COLO829 (cell line): ENCODE measurements at places on chromosomes 2 and 18.

- no peak for DNase-seq
Observed at GRCh38 chr2:111221701-111222100, 101.0 kb downstream of the BCL2L11 start.

GRCh38 chr18:71902482-71902881 is 641.7 kb downstream of the CBLN2 start:
- DNase-seq: no peak

GRCh38 chr2:65019675-65020195 is 30.5 kb downstream of the SLC1A4 start:
- DNase-seq: peak; percentile 62

DNA sequence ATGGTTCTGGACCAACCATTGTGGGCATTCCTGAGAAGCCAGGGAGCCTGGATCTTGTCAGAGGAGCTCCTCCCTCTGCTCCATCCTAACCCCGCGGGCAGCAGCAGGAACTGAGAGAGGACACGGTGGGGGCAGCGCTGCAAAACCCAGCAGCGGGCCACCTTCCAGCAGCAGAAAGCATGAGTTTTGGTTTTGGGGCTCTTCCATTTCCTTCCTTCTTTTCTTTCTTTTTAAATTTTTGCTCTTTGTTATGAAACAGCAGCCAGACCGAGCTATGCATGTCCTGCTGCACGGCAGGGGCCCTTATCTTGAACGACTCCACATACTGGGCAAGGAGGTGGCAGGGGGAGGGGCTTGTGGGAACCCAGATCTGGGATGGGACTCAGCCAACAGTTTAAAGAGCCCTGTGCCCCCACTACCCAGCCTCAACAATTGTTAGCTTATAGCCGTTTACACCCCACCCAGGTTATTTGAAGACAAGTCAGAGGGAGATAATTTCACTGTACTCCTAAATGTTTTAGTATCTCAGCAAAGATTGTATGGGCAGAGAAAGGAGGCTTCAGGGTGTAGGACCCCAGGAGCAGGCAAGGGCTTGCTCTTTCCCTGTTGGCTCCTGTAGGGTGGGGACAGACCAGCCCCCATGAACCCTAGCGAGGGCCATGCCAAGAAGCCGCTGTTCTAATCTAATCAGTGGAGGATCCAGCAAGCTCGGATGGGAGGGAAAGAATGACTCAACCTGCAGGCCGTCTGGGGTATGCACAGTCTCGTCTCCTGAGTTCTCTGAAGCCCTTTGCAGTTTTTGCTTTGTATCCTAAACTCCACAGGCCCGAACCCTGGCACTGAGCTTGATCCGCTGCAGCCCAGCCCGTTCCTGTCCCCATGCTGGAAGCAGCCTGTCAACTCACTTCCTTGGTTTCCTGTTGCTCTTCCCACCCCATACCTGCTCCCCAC is 75.3 kb downstream of the LRRFIP1 start:
- no peak for DNase-seq

- no peak for DNase-seq
Observed at GRCh38 chr2:37614061-37614738, 57.2 kb downstream of the CDC42EP3 start.

- no peak for DNase-seq
Observed at GRCh38 chr2:177445200-177445599, 52.6 kb downstream of the AGPS start.

- DNase-seq: no peak
Observed at GRCh38 chr2:20250436-20250835, 25.5 kb upstream of the SDC1 start.

DNA sequence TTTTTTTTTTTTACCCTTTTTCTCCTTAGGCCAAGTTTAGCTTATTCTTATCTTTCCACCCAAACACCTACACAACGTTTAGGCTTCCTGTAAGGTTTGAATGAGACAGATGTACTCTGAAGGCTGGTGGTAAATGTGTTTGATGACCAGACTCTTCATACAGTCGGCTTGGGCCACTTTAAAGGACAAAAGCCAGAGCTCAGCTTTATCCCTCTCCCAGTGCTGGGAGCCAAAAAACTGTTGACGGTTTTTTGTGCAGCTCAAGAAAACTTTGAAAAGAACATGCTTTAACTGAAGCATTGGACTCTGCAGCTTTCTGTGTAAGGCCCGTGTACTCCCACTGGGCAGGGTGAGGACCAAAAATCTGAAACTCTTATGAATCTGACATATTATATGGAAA is 15.4 kb downstream of the CD8A start:
- DNase-seq: no peak

DNA sequence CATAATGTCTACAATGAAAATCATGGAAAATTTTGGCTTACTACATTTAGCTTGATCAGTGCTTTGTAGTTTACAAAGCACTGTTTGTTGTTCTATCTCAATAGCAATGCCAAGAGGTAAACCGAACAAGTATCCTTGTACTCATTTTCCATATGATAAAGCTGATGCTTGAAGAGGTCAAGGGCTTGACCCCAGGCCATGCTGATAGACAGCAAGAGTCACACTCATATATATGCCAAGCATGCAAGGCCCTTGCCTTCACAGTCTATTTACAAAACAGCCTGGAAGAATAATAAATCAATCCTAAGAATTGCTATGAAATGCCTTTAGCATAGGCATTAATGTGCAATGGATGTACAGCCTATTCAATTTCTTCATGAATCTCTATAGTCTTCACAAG is 71.8 kb downstream of the SLC8A1 start:
- DNase-seq: no peak

- no peak for DNase-seq
Observed at GRCh38 chr18:44918142-44918476, 237.4 kb downstream of the SETBP1 start.

DNA sequence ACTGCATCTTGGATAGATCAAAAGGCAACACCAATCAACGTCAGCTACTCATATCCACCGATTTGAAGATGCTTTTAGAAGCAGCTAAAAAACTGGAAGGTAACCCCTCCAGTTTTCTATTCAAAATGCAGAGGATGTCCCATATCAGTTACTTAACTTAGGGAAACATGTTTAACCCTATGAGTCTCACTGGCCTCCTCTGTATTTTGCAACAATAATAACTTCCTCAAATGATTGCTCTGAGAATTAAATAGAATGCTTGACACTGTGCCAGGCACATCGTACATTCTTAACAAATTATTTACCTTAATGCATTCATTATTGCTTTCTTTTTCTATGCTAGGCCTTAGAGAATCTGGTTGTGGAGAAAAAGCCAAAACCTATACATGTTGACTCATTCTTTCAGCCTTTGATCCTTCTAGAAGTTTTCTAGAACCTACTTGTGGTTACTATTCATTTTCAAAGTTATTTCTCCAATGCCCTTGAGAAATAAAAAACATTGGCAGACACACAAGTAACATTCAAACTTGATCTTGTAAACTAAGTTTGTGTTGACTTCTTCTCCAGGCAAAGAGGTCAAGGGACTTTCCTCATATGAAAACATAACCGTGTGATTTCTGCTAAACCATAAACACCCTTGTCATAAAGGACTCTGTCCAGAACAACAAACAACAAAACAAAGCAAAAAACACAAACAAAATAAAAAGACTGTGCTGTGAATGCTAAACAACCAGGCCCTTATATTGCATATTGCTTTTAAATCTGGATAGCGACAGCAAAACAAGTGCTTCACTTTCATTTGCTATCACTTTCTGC is 4.6 kb downstream of the DOCK10 start:
- no peak for DNase-seq

GRCh38 chr18:42623935-42624334 is 491.6 kb downstream of the RIT2 start:
- DNase-seq: no peak

GRCh38 chr18:3060667-3061580 is 48.0 kb upstream of the LPIN2 start:
- DNase-seq: no peak

- no peak for DNase-seq
Observed at GRCh38 chr2:226956659-226957058, 120.8 kb downstream of the RHBDD1 start.

DNA sequence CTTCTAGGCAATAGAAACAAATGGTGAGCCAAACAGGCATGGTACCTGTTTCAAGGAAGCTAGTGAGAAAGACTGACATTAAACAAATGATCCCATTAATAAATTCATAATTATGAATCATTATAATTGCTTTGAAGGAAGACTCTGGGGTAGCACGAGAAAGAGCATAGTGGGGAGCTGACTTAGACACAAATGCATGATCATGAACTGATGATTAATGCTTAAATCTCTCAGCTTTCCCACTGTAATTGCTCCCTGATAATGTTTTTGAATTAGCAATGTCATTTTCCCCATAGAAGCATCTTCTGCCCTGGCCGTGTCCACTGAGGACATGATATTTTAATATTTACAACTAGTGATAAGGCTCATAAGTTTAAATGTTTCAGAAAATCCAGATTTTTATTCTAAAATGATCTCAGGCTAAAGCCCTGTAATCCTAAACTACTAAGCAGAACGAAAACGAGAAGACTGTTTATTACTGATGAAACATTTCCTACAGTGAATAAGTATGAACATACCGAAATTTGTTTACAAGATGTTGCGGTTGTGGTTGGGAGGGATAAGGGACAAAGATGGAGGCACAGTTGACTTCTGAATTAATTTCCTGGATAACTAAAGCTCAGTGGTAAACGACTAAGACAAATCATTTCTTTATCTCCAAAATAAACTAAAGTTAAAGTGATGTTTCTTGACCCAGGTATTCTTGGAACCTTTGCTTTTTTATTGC is 47.3 kb upstream of the TACR1 start:
- DNase-seq: no peak

DNA sequence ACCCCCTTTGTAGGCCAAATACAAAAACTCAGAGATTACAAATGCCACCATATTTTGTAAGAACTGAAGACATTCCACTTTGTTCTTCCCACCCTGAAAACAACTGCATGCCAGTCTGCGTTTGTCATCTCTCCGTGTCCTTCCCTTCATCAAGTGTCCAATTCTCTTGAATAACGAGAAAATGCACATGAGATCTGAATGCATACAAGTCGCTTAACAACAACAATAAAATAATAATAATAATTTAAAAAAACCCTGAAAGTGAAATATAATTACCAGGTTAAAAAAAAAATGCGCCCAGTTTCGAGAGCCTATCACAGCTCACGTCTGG is 2.0 kb upstream of the SETBP1 start:
- no peak for DNase-seq

DNA sequence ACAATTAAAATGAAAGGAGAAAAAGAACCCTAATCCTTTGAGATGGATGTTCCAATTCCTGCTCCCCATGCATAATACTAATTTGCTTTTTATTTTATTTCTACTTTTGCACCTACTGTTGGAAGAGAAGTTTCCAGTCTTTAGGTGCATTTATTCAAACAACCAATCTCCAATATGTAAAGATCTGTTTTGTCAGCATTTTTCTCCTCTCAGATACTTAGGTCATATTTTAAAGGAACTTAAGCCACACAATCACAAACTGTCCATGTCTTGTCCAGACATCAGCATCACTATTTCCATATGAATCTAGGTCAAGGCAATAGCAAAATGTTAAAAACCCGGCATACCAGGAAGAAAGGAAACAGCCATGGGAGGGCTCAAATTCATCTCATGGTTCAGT is 1023.2 kb downstream of the BCL11A start:
- no peak for DNase-seq

DNA sequence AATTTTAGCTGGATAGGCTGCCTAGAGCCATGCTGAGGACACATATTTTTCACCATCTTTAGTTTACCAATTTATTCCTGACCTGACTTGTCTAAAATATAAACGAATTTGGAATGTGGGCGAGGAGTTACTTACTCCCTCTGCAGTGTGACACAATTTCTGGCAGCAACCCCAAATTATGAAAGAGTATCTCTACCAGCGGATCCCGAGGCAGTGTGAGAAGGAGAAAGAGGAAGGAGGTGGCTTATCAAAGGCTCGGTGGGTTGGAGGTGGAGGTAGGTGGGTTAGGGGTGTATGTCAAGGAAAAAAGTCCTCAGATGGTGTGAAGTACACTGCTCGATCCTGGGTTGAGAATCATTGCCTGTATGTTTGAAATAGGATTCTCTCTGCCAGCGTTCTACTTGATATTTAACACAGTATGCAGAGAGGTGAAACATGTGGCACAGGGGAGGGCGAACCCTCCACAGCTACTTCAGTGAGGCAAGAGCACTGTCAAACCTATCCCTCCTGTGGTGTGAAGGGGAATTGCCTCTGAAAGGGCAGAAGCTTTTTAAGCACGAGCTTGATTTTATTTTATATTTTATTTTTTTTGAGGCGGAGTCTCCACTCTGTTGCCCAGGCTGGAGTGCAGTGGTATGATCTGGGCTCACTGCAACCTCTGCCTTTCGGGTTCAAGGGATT is 76.0 kb downstream of the RFTN2 start:
- DNase-seq: no peak

DNA sequence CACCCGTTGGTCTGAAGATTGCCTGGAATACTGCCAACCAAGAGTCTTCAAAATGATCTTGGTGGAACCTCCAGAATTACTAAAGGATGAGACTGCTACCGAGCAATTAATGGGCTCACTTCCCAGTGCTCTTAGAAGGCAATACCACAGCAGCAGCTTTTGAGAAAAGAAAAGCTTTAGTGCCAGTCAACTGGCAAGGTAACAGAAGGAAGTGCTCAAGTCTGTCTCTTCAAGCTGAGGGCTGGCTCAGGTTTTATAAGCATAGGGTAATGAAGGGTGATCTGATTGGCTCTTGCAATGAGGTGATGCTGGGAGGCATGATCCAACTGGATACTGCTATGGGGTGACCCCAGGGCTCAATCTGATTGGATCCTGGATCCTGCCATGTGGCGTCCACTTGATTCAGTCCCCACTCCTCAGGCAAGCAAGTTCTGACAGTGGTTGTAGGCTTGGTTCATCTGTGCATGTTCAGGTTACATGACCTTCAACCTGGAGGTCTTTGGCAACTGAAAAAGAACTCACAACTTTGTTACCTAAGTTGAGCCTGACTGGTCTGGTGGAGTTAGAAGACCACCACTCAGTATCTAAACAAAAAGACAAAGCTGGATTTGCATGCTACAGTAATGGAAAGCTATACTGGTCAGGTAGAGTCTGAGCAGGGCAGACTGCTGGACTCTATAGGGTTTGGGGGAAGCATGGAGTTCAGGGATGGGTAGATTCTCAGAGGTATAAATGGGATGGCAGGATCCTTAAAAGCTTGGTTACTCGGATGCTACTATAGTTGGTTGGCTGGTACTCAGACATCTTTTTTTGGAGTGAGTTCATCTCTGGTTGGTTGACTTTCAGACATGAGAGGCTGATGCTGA is 14.0 kb upstream of the RIF1 start:
- DNase-seq: no peak

GRCh38 chr2:53235836-53236582 is 531.6 kb upstream of the CHAC2 start:
- DNase-seq: no peak

- no peak for DNase-seq
Observed at GRCh38 chr18:55912071-55912470, 324.1 kb upstream of the TCF4 start.
